Upper lobe of left lung (tissue), 6 donors: ENCODE measurements at places on chromosomes 16 and 17. TPM values are rescaled to one million over a fixed set of nuclear protein-coding genes. Genes with fewer than 3 reads are reported as not detected.

IL21R gene
- total RNA-seq, result 3.0 TPM

CLEC18A gene
- total RNA-seq, result 5.2 TPM

CEP95 gene
- 85.4 TPM for total RNA-seq

DNA sequence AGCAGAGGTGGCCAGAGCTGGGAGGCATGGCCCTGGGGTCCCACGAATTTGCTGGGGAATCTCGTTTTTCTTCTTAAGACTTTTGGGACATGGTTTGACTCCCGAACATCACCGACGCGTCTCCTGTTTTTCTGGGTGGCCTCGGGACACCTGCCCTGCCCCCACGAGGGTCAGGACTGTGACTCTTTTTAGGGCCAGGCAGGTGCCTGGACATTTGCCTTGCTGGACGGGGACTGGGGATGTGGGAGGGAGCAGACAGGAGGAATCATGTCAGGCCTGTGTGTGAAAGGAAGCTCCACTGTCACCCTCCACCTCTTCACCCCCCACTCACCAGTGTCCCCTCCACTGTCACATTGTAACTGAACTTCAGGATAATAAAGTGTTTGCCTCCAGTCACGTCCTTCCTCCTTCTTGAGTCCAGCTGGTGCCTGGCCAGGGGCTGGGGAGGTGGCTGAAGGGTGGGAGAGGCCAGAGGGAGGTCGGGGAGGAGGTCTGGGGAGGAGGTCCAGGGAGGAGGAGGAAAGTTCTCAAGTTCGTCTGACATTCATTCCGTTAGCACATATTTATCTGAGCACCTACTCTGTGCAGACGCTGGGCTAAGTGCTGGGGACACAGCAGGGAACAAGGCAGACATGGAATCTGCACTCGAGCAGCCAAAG lies 2.3 kb downstream of the CSF3 start:
- no peaks in the 10 kb centered on the region for H3K27me3 ChIP-seq
- DNase-seq, result no peak
- H3K4me3 ChIP-seq, result no peak overlapping the region
- H3K4me1 ChIP-seq, result peaks cover 89% of the 10 kb centered on the region
- H3K27ac ChIP-seq, result peak overlapping the region; percentile 83

DNA sequence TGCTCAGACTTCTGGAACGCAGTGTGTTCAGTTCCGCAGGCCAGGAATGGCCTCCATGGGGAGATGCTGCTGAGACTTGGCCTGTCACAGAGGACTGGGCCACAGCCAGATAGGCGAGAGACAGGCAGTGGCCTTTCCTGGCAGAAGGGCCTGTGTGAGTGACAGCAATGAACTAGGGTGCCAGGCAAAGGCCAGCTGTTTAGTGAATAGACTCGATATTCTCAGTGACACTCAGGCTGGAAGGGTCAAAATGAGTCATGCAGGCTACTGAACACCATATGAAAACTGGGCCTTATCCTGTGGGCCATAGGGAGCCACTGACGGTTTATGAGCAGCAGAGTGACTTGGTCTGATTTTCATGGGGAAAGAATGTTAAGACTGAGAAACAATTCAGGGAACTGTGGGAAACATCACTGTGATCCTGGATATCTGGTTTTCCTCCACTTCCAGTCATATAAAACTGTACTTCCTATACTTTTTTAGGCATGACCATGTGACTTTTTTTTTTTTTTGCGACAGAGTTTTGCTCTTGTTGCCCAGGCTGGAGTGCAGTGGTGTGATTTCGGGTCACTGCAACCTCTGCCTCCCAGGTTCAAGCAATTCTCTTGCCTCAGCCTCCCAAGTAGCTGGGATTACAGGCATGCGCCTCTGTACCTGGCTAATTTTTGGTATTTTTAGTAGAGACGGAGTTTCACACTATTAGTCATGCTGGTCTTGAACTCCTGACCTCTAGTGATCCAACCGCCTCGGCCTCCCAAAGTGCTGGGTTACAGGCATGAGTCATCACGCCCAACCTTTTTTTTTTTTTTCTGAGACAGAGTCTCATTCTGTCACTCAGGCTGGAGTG lies 5.2 kb upstream of the NUBP1 start:
- peaks cover 20% of the 10 kb centered on the region for H3K4me1 ChIP-seq
- DNase-seq, result no peak
- H3K36me3 ChIP-seq, result no peaks in the 10 kb centered on the region
- H3K27me3 ChIP-seq, result no peaks in the 10 kb centered on the region
- H3K4me3 ChIP-seq, result no peak overlapping the region

GRCh38 chr17:20098314-20098713 lies 89.2 kb downstream of the SPECC1 start:
- no peaks in the 10 kb centered on the region for H3K36me3 ChIP-seq
- no peak for DNase-seq
- no peak overlapping the region for H3K27ac ChIP-seq
- no peaks in the 10 kb centered on the region for H3K4me1 ChIP-seq
- no peaks in the 10 kb centered on the region for H3K27me3 ChIP-seq
- H3K4me3 ChIP-seq, result no peak overlapping the region

- no peak overlapping the region for H3K27ac ChIP-seq
- H3K4me3 ChIP-seq, result no peak overlapping the region
- peaks cover 29% of the 10 kb centered on the region for H3K36me3 ChIP-seq
- no peaks in the 10 kb centered on the region for H3K27me3 ChIP-seq
- no peak for DNase-seq
These were observed 19.2 kb downstream of the FLOT2 start for GRCh38 chr17:28878158-28878910.

GRCh38 chr16:89922884-89923639 lies at the start of gene TUBB3:
Gene TUBB3, plus strand, starts transcription at chr16:89923342. Its CDS starts 60 bp downstream, at chr16:89923402.
- DNase-seq, result peak; percentile 94
- peaks cover 33% of the 10 kb centered on the region for H3K27me3 ChIP-seq
- peaks cover 67% of the 10 kb centered on the region for H3K4me1 ChIP-seq
- H3K4me3 ChIP-seq, result peak within 1 kb of the TSS; percentile 52

DNA sequence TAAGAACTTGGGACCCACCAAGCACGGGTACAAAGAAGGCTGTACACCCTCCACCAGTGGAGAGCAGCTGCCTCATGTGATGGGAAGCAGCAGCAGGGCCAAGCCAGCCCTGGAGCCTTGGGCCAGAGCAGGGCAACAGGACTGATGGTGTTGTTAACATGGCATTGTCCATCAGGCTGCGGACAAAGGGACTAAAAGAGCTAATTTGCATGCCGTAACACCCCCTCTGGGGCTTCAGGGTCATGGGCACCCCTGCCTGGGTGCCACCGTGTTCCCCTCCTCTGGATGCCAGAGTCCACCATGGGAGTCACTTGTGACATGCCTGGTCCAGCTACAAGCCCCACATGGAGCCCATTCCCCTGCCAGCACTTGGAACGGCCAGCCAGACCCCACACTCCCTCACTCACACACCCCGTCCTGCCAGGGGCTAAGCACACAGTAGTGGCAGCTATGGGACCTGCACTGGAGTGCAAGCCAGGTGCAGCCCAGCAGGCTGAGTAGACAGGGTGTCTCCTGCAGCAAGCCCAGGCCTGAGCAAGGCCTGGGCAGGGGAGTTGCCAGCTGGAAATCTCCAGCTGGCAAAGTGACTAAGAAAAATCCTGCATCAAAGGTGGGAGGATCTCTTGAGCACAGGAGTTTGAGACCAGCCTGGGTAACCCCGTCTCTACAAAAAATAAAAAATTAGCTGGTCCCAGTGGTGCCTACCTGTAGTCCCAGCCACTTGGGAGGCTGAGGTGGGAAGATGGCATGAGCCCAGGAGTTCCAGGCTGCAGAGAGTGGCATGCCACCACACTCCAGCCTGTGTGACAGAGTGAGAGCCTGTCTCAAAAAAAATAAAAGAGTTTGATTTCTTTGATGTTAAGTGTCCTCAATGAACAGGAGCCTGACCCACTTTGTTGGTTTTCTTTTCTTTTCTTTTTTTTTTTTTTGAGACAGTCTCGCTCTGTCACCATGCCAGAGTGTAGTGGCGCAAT lies 33.7 kb downstream of the NOL11 start:
- peak; percentile 33 for DNase-seq
- no peak overlapping the region for H3K27ac ChIP-seq
- no peak overlapping the region for H3K4me3 ChIP-seq
- H3K36me3 ChIP-seq, result peaks cover 29% of the 10 kb centered on the region

- H3K36me3 ChIP-seq, result no peaks in the 10 kb centered on the region
- H3K4me3 ChIP-seq, result no peak overlapping the region
- peak; percentile 78 for DNase-seq
- peaks cover 15% of the 10 kb centered on the region for H3K4me1 ChIP-seq
- no peaks in the 10 kb centered on the region for H3K27me3 ChIP-seq
These were observed 205.2 kb downstream of the RAB11FIP4 start for GRCh38 chr17:31596382-31597323.
